Fibroblast of skin of scalp (primary cell): ENCODE measurements at places on chromosomes 1 and 21.

DNA sequence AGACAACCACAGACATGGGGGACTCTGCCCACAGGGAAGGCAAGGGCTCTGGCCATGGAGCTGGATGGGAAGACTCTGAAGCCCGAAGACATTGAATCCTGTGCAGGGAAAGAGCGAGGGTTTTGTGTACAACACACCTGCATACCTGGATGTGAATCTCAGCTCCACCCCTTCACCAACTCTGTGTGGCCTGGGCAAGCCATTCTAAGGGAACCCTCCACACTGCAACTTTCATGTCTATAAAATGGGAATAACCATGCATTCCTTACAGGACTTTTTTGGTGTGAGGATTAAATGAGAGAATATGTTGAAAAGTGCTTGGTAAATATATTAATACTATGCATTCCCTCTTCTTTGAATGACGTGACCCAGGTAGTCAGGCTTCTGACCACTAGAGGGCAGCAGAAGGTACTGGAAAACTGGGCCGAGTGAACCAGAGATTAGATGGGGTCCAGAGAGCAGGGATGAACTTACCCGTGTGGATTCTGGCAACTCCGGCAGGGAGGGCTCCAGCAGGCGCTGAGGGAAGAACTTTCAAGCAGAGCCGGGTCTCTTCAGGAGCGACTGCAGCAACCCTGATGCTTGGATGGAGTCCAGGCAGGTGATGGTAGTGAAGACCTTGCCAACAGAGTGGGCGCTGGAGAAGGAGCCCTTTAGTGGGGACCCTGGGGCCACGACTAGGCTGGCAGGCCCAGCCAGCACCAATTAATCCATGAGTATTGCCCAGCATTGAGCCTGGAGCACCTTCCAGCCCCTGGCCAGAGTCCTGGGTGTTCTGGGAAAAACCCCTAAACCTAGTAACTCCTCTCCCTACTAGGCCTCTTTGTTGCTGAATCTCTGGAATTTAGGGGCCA lies 834 bp upstream of the ELF3 start:
- DNase-seq: peak; percentile 80

DNA sequence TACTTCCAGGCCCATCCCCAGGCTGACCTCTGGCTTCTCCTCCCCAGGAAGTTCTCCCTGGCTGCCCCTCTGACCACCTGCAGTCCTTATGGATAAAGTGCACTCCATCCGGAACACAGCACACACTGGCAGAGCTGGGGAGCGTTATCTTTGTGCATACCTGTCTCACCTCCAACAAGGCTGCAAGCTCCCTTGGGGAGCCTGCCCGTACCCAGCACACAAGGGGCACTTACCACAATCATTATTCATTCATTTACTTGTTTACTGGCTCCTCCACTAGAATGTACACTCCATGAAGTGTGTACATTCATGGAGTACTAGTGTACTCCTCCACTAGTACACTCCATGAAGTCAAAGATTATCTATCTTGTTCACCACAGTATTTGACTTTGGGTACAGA lies 30.3 kb downstream of the GLIS1 start:
- DNase-seq: no peak

GRCh38 chr1:95098196-95098595 lies 19.0 kb upstream of the TLCD4 start:
- DNase-seq: peak; percentile 15

GRCh38 chr1:42962641-42963377 lies 4.1 kb upstream of the SLC2A1 start:
- DNase-seq: peak; percentile 80
